ENCODE measurements at places on chromosomes 6 and 20.

DNA sequence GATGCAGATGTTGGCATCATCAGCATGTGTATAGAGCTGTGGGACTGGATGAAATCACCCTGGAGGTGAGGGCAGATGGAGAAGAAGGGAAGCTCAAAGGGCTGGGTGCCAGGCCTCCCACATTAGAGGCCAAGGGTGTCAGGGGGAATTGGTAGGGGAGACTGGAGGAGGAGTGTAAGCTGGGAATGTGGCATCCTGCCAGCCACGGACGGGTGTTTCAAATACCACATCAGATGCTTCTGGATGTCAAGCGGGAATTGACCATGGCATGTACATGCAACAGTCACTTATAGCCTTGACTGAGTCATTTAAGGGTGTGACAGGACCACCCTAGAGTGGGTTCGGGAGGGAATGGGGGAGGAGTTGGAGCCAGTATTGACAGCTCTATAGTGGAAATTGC, 9.6 kb downstream of the ERGIC3 start:
- DNase-seq = no peak

DNA sequence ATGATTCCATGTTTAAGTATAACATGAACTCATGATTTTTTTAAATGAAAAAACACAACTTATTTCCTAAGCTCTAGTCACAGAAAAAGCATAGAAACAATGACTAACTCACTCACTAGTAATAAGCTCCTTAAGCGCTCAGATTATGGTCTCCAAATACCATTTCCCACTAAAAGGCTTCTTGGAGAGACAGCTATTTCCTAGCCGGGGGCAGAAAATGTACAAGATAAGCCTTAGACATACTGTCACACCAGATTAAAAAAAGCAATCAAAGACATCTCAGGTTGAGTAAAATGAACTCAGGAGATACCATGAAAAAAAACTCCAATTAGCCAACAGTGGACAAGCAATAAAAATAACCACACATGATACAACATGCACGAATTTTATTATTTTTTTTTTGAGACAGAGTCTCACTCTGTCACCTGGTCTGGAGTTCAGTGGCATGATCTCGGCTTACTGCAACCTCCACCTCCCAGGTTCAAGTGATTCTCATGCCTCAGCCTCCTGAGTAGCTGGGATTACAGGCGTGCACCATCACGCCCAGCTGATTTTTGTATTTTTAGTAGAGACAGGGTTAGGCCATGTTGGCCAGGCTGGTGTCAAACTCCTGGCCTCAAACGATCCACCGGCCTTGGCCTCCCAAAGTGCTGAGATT, 14.9 kb downstream of the SRPK1 start:
- DNase-seq = no peak

DNA sequence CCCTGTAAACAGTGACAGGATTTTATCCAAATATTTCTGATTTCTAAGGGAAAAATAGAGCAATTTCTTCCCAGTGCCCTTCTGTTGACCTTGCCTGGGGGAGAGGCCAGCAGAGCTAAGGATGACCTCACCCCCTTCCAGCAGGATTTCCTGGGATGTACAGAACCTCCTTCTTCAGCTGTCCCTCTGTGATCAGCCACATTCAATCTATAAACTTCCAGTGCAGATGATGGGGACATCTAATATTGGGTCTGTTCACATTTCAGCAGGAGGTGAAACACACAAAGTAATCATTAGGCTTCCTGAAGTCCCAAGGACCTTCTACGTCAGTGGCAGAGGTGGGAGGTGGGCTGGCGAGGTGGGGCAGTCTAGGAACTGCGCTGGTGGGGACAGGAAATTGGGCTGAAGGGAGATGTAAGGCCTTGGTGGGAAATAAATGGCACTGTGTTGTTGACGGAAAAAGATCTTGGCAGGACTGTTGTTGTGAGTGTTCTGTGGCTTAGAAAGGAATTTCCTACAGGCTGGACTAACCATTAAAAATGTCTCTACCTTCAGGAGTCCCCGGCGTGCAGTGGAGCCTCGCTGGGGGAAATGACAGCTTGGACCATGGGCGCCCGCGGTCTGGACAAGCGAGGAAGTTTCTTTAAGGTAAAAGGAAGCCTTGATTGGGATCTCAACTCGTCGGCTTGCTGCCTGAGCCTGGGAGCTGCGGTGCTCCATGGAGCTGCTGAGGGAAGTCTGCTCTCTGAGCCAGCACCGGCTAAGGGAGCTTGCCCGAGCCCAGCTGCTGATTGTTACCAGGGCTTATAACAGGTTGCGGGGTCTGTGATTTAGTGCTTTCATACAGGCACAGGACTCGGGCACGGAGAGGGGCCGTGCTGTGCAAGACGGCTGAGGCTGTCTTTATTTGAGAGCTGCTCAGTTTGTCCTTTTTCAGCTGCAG, 127.9 kb upstream of the NAA20 start:
- peak; percentile 12 for DNase-seq

DNA sequence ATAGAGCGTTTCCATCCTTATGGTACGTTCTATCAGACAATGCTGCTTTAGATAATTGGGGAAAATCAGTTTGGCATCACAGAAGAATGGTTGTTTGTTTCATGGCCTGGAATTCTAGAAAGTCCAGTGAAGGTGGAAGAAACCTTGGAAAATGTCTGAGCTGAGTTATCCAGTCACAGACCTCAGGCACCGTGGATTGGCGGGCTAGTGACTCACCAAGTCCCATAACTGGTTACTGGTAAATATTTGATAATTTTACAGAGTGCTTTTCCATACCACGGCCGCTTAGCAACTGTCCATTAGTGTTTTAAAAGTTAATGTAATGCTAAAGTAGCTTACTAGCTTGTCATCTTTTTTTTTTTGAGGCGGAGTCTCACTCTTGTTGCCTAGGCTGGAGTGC, 99.4 kb downstream of the SLC35B3 start:
- DNase-seq = no peak

DNA sequence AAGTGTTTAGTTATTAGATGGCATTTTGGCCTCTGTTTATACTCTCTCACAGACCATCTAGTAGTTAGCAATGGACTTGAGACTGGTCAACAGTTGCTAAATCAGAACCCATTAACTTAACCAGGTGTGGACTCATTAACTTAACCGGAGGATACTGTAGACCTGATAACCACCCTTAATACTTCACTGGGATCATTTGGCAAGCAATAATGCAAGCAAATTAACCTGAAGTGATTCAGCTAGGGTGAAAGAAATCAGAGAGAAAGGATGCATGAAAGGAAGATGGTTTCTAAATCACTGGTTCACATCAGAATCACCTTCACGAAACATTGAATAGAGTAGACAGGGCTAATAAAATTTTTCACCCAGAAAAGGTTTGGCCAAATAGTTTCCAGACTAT, 73.3 kb downstream of the TMEM244 start:
- no peak for DNase-seq

- DNase-seq = no peak
Observed at GRCh38 chr20:18727032-18727508, 86.5 kb upstream of the SCP2D1 start.

DNA sequence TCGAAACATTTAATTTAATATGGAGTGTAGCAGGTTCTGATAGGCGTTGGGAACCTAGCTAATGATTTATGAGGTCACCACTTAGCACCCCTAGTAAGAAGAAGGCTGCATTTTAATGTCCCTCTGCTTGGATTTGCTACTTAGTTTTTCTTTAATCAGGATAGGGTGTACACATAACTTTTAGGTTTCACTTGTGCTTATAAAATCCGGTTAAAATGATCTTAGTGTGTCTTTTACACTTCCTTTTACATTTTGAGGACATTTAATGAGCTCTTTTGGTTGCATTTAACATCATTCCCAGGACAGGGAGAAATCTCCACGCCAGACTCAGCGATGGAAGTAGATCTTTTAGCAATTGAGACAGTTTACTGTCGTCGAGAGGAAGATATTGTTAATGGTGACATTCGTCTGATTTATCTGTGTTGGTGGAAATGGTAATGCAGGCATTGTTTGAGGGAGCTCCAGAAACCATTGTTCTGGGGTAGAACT, 5.6 kb downstream of the TFAP2A start:
- DNase-seq = no peak

DNA sequence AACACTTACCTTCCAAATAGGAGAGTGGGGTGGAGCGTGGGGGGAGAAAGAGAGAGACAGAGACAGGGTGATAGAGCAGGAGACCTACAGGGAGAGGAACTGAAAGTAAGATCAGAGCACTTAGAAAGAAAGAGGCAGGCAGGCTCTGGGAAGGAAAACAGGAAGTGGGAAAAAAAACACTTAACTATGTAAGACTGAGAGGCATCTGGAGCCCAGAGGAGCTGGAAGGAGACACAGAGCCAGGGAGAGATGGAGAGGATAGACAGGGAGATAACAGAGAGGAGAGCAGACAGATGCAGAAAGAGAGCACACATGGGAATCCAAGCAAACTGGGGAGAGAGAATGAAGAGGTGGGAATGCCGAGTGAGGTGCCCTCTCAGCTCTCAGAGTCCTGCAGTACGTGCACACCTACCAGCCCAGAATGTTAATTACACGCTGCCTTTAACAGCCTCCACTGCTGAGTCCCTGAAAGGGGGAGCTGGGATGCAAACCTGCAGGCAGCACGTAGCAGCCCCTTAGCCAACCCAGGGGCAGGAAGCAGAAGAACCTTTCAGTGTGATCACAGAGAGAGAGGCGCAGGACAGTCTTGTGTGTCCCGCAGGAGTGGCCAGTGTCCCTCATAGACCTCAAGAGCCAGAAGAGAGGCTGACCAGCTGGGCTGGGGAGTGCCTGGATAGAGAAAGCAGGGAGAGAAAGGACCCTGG, 132.7 kb upstream of the LRFN2 start:
- DNase-seq = no peak

- no peak for DNase-seq
Observed at GRCh38 chr20:4083098-4083865, 67.9 kb upstream of the RNF24 start.

DNA sequence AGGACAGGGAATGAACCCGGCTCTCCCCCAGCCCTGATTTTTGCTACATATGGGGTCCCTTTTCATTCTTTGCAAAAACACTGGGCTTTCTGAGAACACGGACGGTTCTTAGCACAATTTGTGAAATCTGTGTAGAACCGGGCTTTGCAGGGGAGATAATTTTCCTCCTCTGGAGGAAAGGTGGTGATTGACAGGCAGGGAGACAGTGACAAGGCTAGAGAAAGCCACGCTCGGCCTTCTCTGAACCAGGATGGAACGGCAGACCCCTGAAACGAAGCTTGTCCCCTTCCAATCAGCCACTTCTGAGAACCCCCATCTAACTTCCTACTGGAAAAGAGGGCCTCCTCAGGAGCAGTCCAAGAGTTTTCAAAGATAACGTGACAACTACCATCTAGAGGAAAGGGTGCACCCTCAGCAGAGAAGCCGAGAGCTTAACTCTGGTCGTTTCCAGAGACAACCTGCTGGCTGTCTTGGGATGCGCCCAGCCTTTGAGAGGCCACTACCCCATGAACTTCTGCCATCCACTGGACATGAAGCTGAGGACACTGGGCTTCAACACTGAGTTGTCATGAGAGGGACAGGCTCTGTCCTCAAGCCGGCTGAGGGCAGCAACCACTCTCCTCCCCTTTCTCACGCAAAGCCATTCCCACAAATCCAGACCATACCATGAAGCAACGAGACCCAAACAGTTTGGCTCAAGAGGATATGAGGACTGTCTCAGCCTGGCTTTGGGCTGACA, 28.8 kb upstream of the ZBP1 start:
- DNase-seq = no peak

- no peak for DNase-seq
Observed at GRCh38 chr6:77653816-77654215, 977 bp downstream of the MEI4 start.

DNA sequence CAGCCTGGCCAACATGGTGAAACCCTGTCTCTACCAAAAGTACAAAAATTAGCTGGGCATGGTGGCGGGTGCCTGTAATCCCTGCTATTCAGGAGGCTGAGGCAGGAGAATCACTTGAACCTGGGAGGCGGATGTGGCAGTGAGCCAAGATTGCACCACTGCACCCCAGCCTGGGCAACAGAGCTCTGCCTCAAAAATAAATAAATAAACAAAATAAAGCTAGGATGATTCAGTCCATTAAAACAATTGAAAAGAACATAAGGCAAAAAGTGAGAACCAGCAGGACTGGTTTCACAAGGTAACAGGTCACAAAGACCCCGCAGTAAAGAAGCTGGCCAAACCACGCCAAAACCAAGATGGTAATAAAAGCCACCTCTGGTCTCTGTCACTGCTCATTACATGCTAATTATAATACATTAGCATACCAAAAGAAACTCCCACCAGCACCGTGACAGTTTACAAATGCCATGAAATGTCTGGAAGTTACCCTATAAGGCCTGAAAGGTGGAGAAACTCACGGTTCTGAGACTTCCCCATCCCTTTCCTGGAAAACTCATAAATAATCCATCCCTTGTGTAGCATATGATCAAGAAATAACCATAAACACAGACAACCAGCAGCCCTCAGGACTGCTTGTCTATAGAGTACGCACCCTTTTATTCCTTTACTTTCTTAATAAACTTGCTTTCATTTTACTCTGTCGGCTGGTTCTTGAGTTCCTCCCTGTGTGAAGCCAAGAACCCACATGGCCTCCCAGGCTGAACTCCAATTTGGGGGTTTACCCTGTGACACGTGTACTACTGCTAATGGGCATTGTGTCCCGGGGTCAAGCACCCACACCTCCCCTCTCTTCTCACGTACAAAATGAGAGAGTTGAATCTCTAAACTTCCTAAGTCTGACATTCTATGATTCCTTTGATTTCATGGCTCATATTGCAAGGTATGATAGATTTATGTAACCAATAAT, 10.2 kb downstream of the LAMA4 start:
- no peak for DNase-seq

- no peak for DNase-seq
Observed at GRCh38 chr6:13303668-13304017, 24.7 kb downstream of the TBC1D7 start.

- DNase-seq = no peak
Observed at GRCh38 chr20:3828798-3829197, 8.5 kb downstream of the AP5S1 start.

DNA sequence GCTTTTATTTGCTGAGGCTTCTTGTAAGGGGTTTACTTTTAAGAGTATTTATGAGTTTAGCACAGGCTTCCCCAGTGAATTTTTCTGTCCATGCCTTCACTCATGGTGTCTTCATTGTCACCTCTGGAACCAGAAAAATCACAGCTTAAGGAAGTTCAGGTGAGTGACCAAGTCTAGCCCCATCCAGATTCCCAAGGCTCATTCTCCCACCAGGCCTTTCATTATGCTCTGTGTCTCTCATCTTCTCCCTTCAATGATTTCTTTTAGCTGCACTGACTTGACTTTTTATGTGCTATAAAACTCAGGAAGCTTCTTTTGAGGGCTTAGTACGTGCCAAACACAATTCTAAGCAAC, 64.9 kb upstream of the NEDD9 start:
- DNase-seq = no peak

GRCh38 chr6:163132050-163132750, 282.3 kb upstream of the QKI start:
- DNase-seq = no peak

DNA sequence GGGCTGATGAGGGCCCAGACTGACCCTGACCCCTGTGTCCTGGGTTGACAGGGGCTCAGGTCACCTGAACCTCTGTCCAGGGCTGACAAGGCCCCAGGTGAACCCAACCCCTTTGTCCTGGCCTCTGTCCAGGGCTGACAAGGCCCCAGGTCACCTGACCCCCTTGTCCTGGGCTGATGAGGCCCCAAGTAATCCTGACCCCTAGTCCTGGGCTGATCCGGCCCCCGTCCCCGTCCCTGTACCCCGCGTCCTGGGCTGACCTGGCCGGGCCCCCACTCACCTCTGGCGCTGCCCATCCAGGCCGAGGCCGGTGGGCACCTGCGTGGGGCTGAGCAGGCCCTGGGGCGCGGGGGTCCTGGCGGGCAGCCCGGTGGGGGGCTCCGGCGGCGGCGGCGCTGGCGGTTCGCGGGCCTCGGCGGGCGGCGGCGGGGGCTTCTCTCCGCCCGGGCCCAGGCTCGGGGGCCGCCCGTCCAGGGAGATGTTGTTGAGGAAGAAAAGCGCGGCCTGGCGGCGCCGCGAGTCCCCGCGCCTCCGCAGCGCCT, 379 bp downstream of the CABLES2 start:
- DNase-seq = no peak
